ENCODE measurements at places on chromosomes 12 and 14. TPM values are rescaled to one million over a fixed set of nuclear protein-coding genes. Genes with fewer than 3 reads are reported as not detected.

The IFNG-AS1 gene
- total RNA-seq = 1.4 TPM

The KCNH3 gene
- 1.4 TPM for total RNA-seq

The OTUB2 gene
- total RNA-seq = 0.11 TPM

The TAS2R42 gene
- total RNA-seq = not detected

The OGFOD2 gene
- 12.5 TPM for total RNA-seq

The AMHR2 gene
- total RNA-seq = not detected

The PROX2 gene
- total RNA-seq = not detected

The PLEKHG7 gene
- total RNA-seq = not detected

The HCAR3 gene
- total RNA-seq = not detected

The SLC17A8 gene
- total RNA-seq = not detected

The GZMB gene
- not detected for total RNA-seq

The KRT75 gene
- not detected for total RNA-seq

The KERA gene
- not detected for total RNA-seq

The ABCD2 gene
- total RNA-seq = 15.2 TPM

The CD27 gene
- 0.33 TPM for total RNA-seq

The ST8SIA1 gene
- total RNA-seq = 9.6 TPM

The SCNN1A gene
- 0.80 TPM for total RNA-seq

The GPRC5D gene
- not detected for total RNA-seq

The KCNJ8 gene
- total RNA-seq = 45.0 TPM

The LRRK2 gene
- 16.8 TPM for total RNA-seq

The ACSM4 gene
- not detected for total RNA-seq

The CMTM5 gene
- total RNA-seq = 0.36 TPM

The AQP2 gene
- 1.1 TPM for total RNA-seq

The DPPA3 gene
- total RNA-seq = not detected

The C2CD5 gene
- 22.7 TPM for total RNA-seq

The ANKRD52 gene
- 23.8 TPM for total RNA-seq

The TSPAN11 gene
- total RNA-seq = 4.0 TPM

The PPP4R4 gene
- total RNA-seq = 0.74 TPM

The CD4 gene
- total RNA-seq = 11.4 TPM

Measured in right cardiac atrium (tissue), 5 donors.